Activated CD8-positive, alpha-beta memory T cell treated with anti-CD3 and anti-CD28 coated beads for 1 hour (primary cell): ENCODE measurements at places on chromosomes 13 and 19.
A peak's percentile ranks its signal among the peaks of the same experiment; 100 is the strongest.

- no peak for DNase-seq
Measured at GRCh38 chr19:4256563-4256962, 9.7 kb downstream of the YJU2 start.

DNA sequence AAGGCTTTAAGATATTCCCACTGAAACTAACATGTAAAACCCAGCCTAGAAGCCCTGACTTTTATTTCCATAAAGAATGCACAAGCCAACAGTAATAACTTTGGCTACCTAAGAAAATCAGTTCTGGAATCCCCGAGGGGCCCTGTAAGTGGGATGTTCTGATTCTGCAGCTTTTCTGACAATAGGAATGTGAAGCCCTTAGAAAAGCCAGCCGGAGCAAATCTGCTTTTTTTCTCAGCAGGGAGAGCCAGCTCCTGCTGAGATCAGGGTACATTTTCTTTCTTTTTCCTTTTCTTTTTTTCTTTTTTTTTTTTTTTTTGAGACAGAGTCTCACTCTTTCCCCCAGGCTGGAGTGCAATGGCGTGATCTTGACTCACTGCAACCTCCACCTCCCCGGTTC is 8.0 kb upstream of the GARRE1 start:
- no peak for DNase-seq

DNA sequence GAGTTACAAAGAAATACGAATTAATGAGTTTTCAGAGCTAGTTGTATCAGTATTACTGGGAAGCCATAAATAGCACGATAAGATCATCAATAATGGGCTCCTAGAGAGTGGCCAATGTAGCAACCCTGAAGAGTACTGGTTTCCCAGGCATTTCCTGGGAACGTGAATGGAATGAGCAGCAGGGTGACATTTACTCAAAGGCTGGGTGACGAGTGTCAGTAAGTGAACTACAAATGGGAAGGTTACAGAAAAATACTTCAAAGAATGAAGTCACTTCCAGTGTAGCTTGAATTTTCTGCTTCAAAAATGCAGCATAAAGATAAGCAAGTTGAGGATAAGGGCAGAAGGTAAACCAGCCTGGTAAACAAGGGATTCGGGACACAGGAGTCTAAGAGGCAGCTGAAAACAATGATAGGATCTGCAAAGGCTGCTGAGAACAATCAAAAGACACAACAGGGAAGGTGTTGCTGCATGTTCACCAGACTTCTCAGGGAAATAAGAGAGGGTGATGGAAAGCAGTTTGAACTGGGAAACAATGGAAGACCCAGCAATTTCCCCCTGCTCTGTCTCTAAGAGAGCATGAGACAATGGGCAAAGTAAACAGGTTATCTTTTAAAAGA is 48.6 kb upstream of the POSTN start:
- no peak for DNase-seq

- no peak for DNase-seq
Measured at GRCh38 chr13:75250526-75251178, 231.3 kb downstream of the TBC1D4 start.

DNA sequence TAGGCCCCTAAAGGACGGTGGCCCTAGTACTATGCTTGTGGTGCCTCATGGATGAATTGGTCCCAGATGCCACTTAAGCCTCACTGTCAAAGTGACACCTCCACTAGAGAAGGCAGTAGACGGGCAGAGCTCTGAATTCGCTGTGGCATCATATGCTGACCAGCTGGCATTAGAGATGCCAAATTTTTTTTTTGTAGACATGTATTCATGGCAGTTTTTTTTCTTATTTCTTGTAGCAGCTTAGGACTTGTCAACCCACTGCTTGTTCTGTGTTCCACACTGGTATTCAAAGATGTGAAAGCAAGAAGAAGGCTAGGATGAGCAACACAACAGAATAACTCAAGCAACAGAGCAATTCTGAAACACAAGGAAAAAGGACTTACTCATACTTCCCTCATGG is 212.5 kb downstream of the DLEU7 start:
- no peak for DNase-seq

- DNase-seq = no peak
Measured at GRCh38 chr19:678791-679388, 2.7 kb downstream of the FSTL3 start.

GRCh38 chr13:106918557-106918860 is 350.6 kb upstream of the ARGLU1 start:
- no peak for DNase-seq

- DNase-seq = no peak
Measured at GRCh38 chr19:1668486-1669270, 16.3 kb upstream of the TCF3 start.

DNA sequence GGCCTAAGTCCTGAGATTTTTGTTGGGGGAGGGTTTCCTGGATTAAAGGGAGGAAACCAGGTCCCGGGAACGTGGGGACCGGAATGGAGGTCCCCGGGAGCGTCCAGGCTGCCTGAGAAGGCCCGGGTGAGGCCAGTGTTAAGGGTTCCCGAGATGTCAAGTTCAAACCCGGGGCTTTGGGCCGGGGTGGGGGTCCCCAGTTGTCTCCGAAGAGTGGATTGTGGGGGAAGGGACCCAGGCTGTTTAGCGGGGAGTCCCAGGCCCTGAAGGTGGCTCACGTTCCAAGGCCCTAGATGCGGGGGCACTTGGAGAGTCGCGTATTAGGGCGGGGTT is 262 bp downstream of the COX7A1 start:
- DNase-seq = no peak

DNA sequence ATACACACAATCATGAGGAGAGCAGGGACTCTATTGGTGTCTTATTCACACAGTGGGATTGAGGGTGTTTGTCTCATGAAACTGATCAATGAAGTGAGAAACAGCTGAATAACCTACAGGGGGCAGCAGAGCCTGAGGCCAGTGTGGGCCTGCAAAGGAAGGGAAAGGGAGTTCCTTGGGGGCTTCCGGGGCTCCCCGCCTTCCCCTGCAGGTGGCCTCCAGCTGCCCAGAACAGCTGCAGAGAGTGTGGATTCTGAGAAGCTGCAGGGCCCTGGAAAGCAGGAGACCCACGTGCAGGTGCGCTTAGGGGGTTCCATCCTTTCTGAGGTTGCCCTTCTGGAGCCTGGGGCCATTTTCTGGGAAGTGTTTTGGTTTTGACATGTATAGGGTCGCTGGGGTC is 20.1 kb downstream of the ZNF763 start:
- no peak for DNase-seq

DNA sequence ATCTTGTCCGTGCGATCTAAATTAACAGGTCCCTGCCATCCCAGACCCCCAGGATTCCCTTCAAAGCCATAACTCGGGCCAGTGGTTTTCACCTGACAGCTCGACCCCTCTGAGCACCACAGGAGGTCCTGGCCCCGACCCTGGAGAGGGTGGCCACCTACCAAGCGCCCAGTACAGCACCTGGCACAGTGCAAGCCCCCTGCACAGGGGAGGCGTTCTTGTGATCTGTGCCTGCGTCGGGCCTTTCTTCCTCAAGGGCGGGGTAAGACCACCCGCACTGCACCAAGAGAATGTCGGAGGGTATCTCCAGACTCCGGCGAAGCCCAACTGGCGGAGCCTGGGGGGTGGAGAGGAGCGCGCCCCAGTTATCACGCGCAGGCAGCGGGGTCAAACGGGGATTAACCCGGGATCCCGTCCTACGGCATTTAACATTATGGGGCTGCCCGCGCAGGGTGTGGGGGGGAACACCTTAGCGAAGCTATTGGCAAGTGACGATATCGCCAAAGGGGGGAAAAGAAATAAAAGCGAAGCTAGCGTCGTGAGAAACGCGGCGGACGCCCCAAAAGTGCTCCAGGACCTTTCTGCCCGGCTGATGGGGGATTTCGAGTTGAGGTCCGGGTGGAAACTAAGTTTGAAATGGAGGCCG is 1.3 kb upstream of the HNRNPL start:
- DNase-seq = peak; percentile 12

DNA sequence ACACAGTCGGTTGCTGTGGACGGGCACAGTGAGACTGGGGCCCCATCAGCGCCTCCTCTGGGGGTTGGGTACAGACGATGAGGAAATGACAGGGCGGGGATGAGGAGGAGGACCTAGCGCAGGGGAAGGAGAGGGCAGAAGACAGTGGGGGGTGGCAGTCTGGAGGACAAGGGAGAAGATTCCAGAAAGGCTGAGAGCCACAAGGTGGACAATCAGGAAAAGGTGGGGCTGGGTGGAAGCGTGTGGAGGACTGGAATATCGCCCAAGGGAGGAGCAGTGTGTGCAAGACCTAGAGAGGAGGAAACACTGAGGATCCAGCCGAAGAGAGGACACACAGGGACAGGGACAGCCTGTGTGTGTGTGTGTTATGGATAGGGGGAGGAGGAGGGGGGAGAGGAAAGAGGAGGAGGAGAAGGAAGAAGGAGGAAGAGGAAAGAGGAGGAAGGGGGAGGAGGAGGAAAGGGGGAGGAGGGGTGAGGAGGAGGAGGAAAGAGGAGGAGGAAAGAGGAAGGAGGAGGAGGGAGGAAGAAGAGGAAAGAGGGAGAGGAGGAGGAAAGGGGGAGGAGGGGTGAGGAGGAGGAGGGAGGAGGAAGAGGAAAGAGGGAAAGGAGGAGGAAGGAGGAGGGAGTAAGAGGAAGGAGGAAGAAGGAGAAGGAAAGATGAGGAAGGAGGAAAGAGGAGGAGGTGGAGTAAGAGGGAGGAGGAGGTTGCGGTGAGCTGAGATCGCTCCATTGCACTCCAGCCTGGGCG is 15.8 kb upstream of the GARIN5A start:
- no peak for DNase-seq

DNA sequence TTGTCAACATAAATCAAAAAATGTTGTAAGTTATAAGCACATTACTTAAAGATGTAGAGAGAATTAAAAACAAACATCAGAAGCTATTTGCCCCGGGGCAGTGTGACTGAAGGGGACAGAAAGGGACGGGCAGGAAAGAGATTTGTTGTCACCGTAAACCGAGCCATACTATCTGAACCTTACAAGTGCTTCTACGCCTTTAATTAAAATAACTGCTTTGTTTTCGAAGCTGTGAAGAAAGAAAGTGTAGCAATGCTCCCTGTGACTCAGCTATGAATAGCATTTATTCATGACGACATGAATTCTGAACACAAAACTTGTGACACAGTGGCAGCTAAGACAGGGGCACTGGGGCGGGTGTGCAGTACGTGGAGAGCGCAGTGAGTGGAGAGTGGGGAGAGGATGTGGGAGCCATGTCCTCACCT is 30.0 kb downstream of the ZNF787 start:
- DNase-seq = no peak

DNA sequence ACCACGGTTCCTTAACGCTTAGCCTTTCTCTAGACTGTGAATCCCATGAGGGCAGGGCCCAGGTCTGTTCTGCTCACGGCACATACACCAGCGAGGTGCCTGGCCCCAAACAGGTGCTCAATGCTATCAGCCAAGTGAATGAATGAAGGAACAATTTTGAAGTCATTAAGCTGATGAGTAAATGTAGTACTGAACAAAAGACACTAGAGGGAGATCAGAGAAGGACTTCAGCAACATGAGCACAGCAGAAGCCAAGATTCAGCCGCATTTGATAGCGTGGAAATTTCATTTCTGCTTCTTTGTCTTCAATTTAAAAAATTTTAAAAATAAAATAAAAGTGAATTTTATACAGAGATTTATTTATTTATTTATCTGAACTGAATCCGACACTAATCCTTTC is 20.1 kb upstream of the MYO16 start:
- DNase-seq = no peak

DNA sequence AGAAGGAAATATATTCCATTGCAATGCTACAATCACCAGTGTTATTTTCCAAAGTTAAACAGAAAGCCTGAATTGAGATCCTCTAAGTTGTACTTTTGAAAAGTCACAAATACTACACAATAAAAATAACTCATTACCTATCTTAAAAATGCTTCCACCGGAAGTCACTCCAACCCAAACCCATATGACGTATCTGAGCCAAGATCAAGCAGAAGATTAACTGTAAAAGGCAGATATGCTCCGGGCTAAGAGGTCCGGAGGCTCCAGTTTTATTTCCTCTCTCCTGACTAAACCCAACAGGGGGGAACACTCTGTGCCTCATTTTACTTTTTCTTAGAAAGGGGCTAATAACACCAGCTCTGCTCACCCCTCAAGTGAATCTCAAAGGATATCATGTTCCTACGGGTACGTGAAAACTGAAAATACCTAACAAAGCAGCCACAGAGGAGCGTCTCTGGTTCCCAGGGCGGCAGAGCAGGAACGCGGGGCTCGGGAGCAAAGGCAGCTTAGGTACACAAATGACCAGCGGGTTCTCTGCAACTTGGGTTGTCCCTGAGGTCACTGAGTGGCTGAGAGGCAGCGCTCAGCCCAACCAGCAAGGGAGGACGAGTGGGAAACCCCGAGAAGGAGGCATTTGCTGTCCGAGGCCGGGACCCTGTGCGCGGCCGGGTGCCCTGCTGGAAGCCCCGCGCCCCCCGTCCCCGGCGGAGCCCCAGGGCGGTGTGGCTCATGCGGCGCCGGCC is 750 bp downstream of the RAB20 start:
- DNase-seq = no peak

GRCh38 chr19:11347546-11348039 is 1.3 kb downstream of the CCDC159 start:
- DNase-seq = no peak

DNA sequence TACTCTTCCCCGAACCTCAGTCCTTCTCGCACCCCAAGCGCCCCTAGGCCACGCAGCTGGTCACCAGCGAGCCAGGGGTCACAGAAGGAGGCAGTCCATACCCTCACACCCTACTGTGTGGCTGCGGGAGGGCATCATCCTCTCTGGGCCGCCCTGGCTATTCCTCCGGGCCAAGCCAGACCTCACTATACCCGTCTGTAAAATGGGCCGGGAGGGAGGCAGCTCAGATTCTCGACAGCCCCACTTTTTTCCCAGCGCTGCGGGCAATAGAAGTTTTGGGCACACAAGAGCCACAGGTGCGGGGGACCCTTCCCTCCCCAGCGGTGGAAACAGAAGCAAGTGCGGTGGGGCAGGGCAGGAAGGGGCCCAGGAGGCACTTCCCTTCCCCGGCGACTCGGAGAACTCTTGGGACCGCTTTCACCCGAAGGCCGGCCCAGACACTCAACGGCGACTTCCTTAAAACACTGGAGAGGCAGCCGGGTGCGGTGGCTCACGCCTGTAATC is 5.6 kb upstream of the ARRDC2 start:
- DNase-seq = no peak

DNA sequence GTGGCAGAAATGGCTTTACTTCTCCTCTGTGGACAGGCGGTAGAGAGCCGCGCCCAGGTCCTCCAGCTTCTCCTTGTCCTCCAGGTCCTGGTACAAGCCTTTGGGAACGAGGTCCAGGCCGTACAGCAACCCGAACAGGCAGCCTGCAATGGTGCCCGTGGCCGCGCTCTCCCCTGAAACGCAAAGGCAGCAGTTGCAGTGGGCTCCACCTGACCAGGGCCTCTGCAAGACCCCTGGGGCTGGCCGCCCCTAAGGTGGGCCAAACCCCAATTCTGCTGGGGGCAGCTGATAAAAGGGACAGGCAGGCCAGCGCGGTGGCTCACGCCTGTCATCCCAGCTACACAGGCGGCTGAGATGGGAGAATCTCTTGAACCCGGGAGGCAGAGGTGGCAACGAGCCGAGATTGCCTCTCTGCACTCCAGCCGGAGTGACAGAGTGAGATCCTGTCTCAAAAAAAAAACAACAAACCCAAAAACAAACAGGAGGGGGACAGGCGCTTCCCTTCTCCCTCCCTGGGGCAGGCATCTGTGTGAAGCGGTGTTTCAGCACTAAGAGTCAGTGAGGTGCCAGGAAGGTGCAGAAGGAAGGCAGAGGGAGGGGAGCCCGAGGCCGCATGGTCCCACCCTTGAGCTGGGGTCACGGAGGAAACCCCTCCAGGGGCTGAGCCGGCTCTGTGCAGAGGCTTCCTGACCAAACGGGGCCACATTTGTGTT is 30.3 kb downstream of the ADPRHL1 start:
- no peak for DNase-seq

GRCh38 chr19:46784262-46785053 is 3.9 kb downstream of the SLC1A5 start:
- DNase-seq = no peak
